ENCODE measurements at places on chromosomes 12 and 14.

GRCh38 chr14:22822571-22823098 is 7.1 kb upstream of the MRPL52 start:
- peak; percentile 45 for DNase-seq

DNA sequence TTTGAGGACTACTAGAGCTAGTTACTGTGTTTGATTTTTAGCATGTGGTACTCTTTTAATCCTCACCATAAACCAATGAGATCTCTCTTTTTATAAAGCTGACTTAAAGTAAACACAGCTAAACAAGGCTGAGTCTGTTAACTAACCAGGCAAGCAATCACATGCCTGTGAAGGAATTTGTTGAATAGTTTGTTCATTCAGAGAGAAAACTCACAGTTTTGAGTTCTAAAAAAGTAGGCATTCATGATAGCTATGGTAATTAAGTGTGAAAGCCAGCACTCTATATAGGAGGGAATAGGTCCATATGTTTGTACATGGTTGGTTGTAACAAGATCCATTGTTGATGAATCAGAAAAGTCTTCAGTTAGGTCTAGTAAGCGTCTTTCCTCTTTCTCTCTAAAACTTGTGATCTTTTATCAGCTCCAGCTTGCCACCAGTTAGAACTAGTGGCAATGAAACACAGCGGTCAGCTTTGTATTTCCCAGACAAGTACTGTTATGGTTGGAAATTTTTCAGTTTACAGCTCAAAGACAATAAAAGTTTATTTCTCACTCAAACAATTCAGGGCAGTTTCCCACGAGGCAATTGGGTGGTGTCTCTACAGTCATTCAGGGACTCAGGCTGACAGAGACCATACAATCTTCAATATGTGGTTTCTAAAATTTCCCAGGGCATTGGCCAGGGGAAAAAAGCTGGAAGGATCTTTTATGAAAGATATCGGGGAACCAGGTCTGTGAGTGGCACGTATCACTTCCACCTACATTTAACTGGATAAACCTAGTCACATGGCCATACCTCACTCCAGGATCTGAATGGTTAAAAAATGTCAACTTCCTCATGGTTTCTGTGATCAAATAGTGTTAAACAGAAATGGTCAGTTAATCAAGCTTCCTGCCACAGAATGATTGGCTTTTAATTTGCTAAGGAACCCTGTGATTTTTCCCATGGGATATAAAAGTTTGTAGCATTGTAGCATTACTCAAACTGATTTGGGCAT is 203.1 kb downstream of the KIF21A start:
- DNase-seq, result no peak

- no peak for DNase-seq
Measured at GRCh38 chr14:102948698-102949061, 26.2 kb downstream of the AMN start.

DNA sequence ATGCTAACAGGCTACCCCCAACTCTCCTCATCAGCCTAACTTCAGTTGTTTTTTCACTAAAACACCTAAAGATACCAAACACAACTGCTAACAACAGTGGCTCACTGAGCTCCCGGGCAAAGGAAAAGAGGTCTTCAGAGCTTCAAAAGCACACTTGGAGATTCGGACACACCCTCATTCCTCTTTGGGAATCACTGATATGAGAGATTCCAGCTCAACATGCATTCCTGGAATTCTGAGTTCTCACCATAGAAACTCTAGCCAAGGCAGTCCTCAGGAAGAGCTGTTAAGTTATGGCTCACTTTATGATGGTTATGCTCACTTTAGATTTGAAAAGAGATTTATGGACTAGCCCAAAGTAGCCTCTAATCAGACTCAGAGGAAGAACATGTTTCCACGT is 40.1 kb downstream of the STXBP6 start:
- DNase-seq, result no peak

DNA sequence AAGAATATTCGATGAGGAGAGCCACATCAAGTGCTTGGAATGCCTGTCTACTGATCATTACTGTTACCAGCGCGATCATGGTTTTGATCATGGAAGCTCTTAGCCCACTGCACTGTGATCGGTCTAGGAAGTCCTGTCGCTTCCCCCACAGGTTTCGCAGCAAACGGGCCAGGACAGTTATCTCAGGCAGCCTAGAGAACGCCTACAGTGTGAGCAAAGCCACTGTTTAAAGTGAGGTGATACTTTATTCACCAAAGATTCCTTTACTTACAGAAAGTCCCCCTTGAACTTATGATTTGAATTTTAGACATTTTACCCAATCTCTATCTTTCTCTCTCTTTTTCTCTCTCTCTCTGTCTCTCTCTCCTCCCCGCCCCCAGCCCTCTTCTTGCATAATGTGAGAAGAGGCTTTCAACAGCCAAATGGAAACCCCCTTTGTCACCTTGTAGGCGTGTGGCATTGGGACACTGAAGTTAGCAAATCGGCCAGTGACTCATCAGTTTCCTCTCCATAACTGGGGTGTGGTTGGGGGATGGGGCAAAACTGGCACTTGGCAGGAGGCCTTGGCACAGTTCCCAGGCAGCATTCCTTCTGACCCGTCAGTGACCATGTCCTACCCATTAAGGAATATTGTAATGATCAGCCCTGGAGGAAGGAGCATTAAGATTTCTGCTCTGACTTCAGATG is 214.8 kb downstream of the CHST11 start:
- DNase-seq, result peak; percentile 68

GRCh38 chr12:117774941-117775775 is 193.6 kb downstream of the KSR2 start:
- no peak for DNase-seq

GRCh38 chr12:79143803-79144202 is 279.2 kb downstream of the SYT1 start:
- DNase-seq, result no peak

DNA sequence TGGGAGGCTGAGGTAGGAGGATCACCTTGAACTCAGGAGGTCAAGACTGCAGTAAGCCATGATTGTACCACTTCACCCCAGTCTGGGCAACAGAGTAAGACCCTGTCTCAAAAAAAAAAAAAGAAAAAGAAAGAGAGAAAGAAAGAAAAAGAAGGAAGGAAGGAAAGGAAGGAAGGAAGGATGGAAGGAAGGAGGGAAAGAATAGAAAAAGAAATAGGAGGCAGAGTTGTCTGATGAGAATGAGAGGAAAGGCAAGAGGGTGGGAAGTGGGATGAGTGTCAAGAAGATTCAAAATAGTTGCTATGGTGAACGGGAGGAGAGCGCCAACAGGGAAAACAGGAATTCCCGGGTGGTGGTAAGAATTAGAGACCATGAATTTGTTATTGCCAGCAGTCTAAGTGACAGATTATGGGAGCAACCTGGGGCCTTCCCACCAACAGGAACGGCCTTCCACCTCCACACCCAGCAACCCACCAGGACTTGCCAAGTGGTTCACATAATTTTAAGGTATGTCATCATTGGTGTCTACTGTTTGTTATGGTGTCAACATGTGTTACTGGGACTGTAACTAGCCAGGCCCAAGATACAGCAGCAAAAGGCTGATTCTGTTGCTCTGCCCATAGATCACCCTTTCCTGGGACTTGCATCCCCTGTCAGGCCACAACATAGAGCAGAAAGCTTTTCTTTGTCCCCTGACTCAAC is 36.1 kb upstream of the C12orf76 start:
- DNase-seq, result no peak

- DNase-seq, result no peak
Measured at GRCh38 chr12:89878950-89879349, 170.3 kb upstream of the ATP2B1 start.

- no peak for DNase-seq
Measured at GRCh38 chr12:118119449-118119879, 15.7 kb upstream of the VSIG10 start.

DNA sequence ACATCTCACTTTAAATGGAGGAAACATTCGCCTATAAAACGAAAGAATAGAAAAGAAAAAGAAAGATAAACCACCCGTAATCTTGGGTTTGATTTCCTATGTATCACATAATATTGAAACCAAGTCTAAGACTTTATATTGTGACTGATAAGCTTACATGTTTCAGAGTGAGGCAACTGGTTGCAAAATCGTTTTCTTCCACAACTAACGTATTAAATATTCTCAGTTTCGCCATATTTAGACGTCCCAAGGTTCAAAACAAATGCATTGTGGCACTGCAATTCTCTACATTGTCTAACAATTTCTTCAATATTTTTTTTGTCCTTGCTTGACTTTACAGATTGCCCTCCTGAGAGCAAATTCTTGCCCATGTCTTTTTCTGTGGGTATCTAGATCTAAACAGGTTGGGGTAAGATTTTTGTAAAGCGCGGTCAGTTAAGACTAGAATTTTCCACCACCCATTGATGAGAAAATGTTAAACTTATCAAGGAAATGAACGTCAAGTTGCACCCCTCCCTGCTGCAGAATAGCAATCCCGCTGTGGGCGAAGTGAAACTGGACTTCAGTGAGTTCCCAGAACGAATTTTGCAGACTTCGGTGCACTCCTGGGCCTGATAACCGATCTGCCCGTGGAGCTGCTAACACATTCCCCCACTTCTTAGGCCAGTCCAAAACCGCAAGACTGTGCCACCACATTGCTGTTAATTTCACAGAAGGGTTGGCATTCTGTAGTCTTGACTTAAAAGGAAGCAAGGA is 2.7 kb downstream of the TBX3 start:
- no peak for DNase-seq

DNA sequence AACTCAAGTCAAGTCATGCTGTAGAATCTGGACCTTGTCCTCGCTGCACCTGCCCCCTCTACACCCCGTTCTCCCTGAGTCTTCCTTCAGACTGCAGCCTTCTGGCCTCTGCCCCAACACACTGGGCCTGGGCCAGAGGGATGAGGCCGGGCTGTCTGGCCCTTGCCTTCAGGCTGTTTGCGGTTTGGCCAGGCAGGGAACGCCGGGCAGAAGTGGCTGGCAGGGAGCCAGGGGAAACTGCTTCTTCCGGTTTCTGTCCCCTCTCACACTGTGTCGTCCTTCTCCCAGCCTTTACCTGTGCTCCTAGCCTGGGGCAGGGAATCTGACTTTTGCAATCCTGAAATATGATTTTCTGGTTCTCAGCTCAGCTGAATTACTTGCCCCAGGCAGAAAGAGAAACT is 13.5 kb downstream of the DGLUCY start:
- no peak for DNase-seq

- no peak for DNase-seq
Measured at GRCh38 chr12:124940143-124940392, 25.6 kb upstream of the UBC start.

DNA sequence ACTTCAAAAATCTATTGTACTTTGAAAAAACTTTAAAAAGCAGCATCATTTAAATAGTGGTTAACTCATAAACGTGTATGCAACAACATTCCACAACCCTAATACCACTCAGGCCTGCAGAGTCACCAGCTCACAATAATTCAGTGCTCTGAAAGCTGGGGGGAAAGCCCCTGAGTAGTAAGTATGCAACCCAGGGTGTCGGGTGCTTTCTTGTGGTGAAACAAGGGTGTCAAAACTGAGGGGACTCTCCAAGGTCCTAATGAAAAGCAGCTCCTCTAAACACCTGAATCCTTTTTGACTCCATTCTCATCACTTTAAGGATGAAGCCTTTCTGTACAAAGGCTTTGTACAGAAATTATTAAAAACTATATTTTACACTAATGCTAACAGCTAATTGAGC is 33.7 kb downstream of the FGFR1OP2 start:
- DNase-seq, result no peak

DNA sequence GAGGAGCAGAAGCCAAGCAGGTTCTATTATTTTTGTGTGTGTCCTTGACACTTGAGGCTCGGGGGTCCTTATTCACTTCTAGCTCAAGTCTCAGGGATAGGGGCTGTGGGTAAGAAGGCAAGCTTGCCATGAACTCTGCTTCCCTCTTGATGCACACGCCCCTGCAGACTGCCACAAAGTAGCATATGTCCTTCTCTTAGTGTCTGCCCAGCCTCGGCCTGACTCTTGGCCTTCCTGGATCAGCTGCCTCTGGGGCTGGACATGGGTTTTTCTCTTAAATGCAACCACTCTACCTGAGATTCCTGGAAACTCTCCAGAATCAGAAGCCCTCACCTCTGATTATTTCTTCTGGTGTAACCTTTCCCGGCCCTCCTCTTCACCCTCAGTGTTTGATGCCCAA is 28.2 kb upstream of the PEX5 start:
- DNase-seq, result no peak

GRCh38 chr14:37262649-37263048 is 64.9 kb downstream of the MIPOL1 start:
- no peak for DNase-seq

DNA sequence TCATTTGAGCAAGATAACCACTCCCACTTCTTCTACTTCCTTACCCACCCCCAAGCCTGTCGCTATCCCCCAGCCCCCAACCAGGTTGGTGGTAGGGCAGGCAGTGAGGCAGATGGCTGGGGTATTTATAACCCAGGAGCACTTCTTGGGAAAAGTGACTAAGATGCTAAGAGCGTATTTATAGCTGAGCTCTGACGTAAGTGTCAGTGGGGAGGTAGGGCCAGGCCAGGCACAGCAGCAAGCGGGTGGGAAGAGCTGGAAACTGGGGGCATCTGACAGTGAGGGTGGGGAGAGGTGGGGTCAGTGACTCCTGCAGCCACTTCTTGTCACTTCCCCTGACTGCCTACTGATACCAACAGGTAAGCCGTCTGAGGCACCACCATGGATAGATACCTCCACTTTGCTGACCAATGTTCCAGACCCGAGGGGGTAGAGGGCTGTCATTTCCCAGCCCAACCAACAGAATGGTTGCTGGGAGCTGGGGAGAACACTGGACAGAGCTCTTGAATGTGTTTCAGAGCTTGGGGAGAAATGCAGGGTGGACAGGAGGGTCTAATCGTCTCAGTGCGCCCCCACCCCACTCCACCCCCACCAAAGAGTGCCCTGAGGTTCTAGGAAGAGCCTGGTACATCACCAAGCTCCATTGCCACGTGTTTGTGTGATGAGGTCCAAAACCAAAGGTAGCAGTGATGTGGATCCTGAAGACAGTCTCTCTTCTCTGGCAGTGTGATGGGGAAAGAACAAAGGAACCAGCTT is 2.7 kb upstream of the INHBE start:
- DNase-seq, result no peak

DNA sequence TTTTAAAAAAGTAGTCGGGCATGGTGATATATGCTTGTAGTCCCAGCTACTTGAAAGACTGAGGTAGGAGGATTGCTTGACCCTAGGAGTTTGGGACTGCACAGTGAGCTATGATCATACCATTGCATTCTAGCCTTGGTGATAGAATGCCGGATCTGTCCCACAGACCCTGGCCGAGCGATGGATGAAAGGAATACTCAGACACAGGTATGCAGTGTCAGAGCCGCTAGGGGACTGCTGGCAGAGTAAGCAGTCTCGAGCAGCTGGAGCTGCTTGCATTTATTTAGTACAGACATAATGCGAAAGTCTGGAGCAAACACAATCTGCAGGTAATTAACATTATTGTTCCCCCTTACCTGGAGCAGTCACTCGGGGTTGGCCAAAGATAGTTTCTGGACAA is 18.6 kb downstream of the AICDA start:
- DNase-seq, result no peak

- no peak for DNase-seq
Measured at GRCh38 chr12:54162741-54163140, 26.0 kb downstream of the SMUG1 start.

DNA sequence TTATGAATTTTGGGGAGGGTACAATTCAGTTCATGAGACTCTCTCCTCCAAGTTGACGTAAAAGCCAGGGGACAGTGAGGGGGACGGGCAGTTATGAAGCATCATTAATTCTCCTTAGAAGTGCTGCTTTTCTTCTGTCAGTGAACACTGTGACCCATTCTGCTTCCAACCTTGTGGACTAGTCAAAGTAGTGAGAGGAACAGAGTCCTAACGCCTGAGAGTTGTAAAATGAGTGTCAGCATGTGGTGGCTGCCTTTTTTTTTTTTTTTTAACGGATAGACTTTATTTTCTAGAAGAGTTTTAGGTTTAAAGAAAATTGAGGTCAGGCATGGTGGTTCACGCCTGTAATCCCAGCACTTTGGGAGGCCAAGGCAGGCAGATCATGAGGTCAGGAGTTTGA is 15.5 kb downstream of the RESF1 start:
- DNase-seq, result no peak

Measured in hypothalamus (tissue), 51 donors.